ENCODE measurements at places on chromosomes 5 and 9.

- DNase-seq = no peak
These were observed 303.6 kb upstream of the NUDT12 start for GRCh38 chr5:103866169-103866568.

DNA sequence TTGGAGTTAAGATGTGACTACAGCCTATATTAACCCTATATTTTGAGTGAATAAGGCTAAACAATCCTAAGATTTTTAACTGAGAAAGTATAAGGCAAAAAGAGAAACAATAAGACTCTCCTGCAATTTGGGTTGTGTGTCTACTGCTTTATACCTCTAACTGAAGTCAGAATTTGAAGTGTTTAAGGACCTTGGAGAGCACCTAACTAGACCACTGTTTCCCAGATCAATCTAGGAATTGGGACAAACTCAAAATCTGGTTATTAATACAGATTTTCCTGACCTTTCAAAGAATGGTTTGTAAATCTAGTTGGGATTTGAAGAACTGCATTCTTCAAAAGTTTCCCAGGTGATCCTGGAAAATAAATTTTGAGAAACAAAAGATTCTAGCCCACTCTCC is 42.1 kb downstream of the GABRA1 start:
- DNase-seq = no peak

GRCh38 chr5:83973925-83974815 is 253.5 kb upstream of the HAPLN1 start:
- no peak for DNase-seq

DNA sequence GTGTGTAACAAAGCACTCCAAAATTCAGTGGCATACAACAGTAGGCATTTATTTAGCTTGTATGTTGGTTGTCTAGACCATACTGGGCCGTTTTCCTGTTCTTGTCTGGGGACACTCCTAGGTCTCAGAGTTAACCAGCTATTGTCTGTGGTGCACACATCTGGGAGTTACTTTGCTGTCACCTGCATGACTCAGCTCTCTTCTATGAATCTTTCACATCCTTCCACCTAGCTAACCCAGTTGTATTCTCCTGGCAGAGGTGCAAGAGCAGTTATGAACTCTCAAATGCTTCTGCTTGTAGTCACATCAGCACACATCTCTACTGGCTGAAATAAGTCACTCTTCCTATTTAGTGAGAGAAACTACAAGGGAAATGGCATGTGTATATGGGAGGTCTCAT is 138.1 kb downstream of the BAAT start:
- no peak for DNase-seq

GRCh38 chr9:82152181-82152580 is 163.6 kb downstream of the SPATA31D1 start:
- no peak for DNase-seq

DNA sequence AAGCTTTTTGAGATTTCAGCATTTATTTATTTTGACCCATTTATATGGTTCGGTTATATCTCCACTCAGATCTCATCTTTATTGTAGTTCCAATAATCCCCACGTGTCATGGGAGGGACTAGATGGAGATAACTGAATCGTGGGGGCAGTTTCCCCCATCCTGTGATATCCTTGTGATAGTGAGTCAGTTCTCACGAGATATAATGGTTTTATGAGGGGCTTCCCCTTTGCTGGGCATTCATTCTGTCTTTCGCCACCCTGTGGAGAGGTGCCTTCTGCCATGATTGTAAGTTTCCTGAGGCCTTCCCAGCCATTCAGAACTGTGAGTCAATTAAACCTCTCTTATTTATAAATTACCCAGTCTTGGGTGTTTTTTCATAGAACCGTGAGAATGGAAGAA is 96.5 kb upstream of the PCSK1 start:
- DNase-seq = no peak

- DNase-seq = no peak
These were observed 92.3 kb downstream of the GAS1 start for GRCh38 chr9:86854898-86855523.

DNA sequence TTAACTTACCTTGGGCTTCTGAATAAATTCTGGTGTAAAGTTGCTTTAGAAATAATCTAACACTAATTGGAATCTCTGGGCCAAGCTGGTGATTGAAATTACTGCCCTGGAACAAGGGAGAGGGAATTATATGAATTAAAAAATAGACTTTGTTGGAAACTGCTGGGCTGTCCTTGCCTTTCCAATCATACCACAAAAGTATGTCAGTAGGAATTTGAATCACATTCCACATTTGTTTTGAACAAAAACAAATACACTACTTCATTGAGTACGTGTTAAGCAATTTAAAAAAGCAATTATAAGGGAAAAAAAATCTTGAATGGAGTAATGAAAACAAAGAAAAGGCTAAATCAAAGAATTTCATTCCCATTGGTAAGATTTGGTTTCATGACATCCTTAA is 102.5 kb upstream of the SREK1 start:
- no peak for DNase-seq

- DNase-seq = no peak
These were observed 197.4 kb downstream of the SEMA5A start for GRCh38 chr5:9348401-9348996.
